Activated CD4-positive, alpha-beta memory T cell treated with anti-CD3 and anti-CD28 coated beads for 36 hours (primary cell): ENCODE measurements at places on chromosomes 4 and X.
A peak's percentile ranks its signal among the peaks of the same experiment; 100 is the strongest.

DNA sequence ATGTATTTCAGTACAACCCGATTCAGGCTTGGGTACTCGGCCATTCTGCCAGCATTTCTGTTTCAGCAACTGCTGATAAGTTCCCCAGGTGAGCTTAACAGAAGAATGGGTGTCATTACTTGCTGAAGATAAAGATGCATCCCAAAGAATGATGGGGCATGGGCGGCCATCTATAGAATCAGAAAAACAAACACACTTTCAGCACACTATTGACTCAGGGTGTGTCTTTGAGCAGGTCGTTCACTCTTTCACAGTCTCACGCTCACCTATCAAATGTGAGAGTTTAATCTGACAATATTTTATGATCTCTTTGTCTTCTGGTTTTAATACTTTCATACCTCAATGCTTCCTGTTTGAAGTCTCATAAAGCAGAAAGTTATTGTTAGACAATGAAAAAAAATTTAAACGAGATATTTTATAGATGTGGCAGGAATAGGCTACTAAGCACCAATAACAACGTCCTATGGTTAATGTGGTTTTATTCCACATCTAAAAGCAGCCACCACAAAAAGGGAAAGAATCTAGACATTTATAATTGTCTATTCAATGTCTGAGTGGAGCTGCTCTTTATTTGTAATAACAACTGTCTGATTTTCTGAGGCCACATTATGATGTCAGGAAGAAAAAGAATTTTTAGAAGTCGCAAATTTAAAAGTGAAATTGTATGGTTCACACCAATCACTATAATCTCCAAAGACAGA, 17.0 kb downstream of the GASK1B start:
- DNase-seq = no peak

DNA sequence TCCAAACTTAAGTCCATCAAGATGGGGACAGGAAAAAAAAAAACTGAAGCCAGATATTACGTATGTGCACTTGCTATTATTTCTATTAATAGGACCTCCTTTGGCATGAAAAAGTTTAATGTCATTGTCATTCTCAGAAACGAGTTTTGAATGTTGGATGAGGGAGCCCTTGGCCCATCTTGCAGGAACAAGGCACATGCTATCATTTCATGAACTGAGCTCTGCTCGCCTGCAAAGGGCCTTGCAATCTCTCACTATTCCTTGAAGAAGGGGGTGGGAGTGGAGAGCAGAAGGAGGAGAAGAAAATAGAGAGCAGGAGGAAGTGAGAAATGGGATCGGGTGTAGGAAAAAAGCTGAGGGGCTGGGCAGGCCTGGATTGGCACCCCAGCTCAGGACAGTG, 34.3 kb upstream of the SPATA4 start:
- DNase-seq = no peak

GRCh38 chr4:40662962-40663604, 33.4 kb upstream of the RBM47 start:
- DNase-seq = peak; percentile 79

GRCh38 chr4:109559983-109560686, at the start of gene MCUB:
TSS of gene MCUB (plus strand) at chr4:109560246. CDS start at chr4:109560338, 92 bp downstream.
- DNase-seq = peak; percentile 95

DNA sequence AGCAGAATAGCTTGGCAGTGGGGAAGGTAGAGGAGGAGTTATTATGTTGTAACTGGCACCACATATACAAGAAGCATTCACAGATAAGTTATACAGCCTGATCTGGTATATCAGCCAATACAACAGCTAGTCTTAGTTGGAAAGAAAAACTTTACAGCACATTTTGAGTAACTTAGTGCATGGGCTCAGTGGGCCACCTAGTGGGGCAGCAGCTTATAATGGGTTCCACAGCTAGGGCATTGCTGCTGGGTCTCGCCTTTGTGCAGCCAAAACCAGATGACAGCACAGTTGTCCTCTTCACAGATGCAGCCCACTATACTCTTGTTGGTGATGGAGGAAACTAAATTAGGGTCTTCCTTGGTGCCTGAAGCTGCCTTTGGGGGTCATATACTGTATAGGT, 448.1 kb upstream of the RASGEF1B start:
- peak; percentile 14 for DNase-seq

DNA sequence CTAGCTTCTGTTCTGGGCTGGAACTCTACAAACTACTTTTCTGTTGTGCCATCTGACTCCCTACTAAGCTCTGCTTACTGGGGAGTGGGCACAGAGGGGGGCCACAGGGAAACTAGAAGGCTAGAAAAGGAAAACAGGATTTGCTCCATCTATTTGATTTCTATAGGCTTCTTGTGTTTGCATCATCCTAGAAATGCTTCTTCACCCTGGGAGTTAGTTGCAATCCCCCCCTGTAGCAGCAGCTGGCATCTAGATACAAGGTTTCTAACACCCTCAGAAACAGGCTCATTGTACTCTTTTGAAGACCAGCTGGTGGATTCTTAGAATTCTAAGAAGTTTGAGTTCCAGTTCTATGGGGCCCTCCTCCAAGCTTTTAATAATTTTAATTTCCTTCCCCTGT, 213.4 kb downstream of the TMA16 start:
- no peak for DNase-seq

DNA sequence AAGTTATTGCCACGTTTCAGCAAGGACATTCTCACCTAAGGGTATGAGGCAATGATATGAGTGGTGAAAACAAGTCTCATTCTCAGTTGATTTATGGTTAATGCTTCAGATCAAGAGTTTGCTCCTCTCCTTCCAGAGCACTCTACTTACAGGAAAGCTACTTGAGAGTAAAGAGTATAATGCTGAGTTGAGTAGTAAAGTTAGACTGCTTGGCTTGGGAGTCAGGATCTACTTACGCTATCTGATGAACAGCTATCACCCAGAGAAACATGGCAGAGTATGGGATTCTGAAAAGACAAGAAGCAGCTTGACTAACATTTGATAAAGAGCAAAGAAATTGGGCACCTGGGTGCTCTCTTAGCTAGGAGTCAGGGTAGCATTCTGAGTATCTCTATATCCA, 211.8 kb downstream of the GLUD2 start:
- no peak for DNase-seq

DNA sequence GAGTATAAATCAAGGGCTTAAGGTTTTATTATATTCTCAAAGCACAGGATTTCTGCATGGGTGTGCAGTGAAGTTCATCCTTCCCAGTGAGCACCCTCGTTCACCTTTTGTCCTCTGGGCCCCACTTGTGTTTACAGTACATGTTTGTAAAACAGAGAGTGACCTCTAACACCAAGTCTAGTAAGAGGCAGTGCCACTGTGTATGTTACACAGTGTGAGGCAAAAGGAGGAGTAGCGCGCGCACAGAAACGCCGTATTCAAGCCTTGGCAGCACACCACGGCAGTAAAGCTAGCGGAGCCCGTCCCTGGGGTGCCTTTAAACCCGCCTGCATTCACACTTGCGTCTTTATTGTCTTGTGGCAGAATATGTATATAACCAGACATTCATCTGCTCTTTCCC, 51.9 kb downstream of the CCNI start:
- no peak for DNase-seq
